ENCODE measurements at places on chromosomes 7 and 10.

GRCh38 chr7:157005456-157006204 is 4.8 kb downstream of the MNX1 start:
- no peak for DNase-seq

GRCh38 chr7:98826811-98827231 is 43.0 kb downstream of the TMEM130 start:
- DNase-seq: peak; percentile 58

DNA sequence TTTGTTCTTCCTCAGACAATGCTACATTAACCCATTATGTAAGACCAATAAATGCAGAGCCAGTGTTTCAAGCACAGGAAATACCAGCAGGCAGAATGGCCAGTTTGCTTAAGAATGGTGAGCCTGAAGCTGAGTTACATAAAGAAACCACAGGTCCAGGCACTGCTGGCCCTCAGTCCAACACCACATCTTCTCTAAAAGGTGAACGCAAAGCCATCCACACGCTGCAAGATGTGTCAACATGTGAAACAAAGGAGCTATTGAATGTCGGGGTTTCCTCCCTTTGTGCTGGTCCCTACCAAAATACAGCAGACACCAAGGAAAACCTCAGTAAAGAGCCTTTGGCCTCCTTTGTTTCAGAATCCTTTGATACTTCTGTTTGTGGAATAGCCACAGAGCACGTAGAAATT is 63.8 kb downstream of the TASOR2 start:
- no peak for DNase-seq

- peak; percentile 68 for DNase-seq
Observed at GRCh38 chr7:151631953-151632749, 112.5 kb upstream of the RHEB start.

DNA sequence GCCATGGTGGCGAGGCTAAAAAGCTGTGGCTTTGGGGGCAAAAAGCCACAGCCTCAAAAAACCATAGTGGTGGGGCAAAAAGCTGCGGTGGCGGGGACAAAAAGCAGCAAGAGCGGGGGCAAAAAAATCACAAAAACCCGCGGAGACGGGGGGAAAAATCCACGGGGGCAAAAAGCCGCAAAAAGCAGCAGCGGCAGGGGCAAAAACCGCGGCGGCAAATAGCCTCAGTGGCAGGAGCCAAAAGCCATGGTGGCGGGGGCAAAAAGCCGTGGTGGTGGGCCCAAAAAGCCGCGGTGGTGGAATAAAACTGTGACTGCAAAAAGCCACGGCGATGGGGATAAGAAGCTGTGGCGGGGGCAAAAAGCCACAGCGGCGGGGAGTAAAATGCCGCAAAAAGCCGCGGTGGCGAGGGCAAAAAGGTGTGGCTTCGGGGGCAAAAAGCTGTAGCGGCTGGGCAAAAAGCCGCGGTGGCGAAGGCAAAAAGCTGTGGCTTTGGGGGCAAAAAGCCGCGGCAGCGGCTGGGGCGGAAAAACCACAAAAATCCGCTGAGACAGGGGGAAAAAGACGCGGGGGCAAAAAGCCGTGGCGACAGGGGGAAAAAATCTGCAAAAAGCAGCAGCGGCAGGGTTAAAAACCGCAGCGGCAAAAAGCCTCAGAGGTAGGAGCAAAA is 526.6 kb downstream of the ZNF33B start:
- DNase-seq: no peak

- no peak for DNase-seq
Observed at GRCh38 chr10:48742891-48743860, 58.5 kb downstream of the WDFY4 start.

DNA sequence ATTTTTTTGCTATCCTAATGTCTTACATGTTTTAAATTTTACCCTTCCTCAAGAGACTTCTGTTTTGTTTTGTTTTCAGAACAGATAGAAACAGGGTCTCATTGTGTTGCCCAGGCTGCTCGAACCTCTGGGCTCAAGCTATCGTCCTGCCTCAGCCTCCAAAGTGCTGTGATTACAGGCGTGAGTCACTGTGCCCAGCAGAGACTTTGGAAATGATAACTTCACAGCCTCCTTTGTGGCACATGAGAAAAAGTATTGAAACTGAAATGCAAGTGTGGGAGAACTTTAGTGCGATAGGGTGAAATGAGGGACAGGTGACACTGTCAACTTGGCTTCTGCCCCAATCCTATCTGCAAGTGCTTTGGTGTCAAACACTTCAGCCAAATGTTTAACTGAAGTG is 21.6 kb downstream of the IRF5 start:
- DNase-seq: no peak

DNA sequence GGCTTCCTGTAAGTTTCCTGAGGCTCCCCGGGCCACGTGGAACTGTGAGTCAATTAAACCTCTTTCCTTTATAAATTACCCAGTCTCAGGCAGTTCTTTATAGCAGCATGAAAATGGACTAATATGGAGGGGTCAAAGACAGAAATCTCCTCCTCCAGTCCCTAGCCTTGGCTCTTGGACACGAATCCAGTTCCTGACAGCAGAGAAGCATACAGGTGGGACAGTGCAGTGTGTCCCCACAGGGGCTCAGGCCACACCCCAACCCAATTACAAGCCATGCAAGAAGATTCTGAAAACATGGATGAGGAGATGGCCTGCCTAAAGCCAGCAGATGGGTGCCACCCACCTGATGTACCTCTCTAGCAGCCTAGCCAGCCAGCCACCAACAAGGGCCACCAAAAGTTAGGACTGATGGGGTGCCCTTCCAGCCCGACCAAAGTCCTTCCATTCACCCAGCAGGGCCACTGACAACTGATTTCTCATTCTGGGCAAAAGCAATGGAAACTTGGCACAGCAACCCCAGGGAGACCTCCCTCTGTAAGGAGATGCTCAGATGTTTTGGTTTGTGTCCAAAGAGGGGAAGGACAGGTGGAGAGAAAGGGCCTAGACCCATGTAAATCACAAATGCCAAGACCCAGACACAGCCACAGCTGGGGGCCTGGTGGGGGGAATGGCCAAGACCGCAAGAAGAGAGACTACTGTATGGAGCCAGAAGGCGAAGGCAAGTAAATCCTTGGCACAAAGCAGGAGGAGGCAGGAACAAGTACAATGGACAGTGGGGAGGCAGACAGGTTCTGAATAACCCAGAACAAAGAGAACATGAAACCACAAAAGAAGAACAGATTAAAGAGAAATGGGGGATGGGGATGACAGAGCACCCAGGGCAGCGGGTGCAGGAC is 13.6 kb downstream of the GPRIN2 start:
- DNase-seq: no peak

- DNase-seq: no peak
Observed at GRCh38 chr7:84462259-84462658, 267.7 kb upstream of the SEMA3A start.

GRCh38 chr7:34189031-34189430 is 283.7 kb downstream of the BMPER start:
- DNase-seq: no peak

GRCh38 chr7:90290244-90291113 is 30.6 kb downstream of the FAM237B start:
- DNase-seq: no peak

GRCh38 chr10:121783782-121784372 is 144.0 kb downstream of the ATE1 start:
- no peak for DNase-seq

DNA sequence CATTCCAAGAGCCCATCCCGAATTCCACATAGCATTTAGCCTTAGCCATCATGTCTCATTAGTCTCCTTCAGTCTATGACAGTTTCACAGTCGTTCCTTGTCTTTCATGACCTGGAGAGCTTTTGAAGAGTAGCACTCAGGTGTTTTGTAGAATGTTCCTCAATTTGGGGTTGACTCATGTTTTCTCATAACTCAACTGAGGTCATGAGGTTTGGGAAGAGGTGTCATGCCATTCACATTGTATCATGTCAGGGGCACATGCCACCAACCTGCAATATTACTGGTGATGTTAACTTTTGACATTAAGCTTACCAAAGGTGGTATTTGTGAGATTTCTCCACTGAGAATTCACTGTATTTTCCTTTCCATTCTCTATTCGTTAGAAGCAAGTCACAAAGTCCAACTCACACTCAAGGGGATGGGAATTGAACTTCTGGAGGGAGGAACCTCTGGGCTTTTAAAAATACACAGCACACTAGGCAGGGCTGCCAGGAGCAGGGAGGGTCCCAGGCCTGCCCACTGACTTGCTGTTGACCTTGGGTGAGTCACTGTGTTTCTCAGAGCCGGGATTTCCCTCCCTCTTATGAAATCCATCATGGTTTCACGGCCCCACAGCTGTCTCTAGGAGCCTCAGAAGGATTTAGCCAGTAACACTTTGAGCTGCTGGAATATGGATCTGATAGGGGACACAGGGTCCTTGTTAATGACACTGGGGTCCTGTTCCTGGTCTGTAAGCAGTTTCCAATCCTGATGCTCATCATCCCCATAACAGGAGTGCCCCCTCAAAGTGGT is 74.4 kb upstream of the TCF7L2 start:
- no peak for DNase-seq

GRCh38 chr7:16912540-16912939 is 30.8 kb upstream of the AGR3 start:
- no peak for DNase-seq

GRCh38 chr10:108014902-108015177 is 850.3 kb upstream of the SORCS1 start:
- no peak for DNase-seq

- DNase-seq: no peak
Observed at GRCh38 chr7:7110706-7111105, 71.6 kb upstream of the C1GALT1 start.

DNA sequence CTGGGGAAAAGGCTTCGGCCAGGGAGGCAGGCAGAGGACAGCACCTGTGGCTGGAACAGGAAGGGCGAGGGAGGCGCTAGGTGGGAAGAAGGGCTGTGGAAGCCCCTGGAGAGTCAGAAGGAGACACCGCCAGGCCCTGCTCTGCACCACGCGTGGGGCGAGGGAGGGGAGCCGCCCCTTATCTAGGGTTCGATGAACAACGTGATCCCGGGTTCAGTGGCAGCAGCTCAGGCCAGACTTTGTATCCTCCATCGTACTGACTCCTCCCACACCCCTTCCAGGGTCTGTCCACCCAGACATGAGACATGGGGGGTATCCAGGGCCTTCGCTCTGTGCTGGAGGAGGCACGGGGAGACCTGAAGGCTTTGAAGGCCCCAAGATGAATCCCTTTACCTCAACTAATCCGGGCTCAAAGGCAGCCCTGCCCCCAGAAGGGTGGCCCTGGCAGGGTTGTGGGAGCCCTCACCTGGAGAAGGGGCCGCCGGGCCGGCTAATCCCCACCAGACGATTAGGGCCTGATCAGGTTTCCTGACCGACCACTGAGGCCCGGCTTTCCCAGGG is 110.8 kb downstream of the PDGFA start:
- no peak for DNase-seq

GRCh38 chr10:75612904-75613684 is 181.7 kb downstream of the LRMDA start:
- no peak for DNase-seq

DNA sequence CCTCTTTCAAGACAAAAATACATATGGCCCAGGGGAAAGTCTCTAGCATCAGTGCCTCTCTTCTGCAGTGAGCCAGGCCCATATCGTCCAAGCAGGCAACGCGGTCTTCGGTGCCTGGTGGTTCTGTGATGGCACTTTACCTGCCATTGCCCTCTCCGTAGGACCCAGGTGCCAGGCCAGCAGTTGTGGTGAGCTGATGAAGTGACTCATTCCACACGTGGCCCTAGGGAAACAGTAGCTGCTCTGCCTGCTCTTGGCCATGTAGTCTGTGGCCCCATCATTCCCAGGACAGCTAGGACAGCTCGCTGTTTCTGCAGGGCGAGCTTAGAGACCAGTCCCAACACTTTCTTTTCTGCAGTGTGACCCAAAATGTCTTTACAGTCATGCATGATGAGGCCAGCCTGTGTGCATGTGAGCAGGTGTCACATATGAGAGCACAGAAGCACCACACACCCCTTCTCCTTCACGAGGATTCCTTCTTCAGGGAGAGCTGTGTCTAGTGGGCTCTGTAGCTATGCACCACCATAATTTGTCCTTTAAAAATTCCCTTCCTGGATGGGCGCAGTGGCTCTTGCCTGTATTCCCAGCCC is 39.0 kb downstream of the SVIL start:
- DNase-seq: no peak

DNA sequence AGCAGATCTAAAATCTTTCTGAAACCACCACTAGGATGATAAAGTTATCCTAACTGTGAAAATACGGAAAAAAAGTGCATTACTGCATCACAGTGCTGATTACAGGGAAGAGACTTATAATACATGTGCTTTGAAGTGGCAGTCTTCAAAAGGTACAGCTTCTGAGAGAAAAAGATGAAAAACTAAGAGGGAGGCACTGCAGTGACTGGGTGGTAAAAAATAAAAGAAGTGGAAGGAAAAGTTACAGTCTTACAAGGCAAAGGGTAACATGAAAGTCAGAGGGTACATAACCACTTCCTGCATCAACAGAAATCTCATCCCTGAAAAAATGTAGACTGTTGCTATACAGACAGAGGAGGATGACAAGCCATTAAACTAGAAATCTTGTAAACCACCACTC is 465.3 kb downstream of the ACTR3B start:
- no peak for DNase-seq

DNA sequence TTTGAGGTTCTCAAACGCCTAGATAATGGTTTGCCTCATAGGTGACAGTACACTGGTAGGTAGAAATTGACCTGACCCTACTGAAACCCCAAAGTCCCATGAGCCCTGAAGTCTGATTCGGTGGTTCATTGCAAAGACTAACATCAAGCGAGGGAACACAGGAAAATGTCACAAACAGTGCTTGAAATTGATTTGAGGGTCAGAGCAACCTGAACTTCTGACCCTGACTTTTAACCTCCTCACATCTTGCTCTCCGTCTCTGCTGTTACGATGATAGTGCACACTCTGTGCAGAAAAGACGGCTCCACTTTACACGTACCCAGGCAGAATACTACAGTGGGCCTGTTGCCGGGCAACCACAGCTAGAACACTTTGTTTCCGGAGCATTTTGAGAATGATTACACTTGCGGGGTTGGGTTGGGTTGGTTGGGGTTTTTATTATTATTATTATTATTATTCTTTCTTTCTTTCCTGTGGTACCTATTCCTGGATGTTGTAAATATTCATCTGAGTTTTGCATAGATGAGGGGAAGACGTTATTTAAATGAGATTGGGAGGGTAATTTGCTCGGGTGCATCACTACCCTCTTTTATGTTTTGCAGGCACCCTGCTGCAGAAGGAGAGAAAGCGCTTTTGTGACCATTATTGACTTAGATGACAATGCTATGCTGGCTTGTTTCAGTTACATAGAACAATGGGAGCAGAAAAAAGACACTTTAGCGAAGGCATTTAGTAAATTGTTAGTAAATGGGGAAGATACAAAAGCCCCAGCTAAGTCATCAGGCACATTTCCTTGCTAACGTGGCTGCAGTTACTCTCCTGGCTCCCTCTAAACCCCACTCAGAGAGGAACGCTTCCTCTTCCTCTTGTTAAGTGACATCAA is 438.1 kb upstream of the NRP1 start:
- peak; percentile 7 for DNase-seq

DNA sequence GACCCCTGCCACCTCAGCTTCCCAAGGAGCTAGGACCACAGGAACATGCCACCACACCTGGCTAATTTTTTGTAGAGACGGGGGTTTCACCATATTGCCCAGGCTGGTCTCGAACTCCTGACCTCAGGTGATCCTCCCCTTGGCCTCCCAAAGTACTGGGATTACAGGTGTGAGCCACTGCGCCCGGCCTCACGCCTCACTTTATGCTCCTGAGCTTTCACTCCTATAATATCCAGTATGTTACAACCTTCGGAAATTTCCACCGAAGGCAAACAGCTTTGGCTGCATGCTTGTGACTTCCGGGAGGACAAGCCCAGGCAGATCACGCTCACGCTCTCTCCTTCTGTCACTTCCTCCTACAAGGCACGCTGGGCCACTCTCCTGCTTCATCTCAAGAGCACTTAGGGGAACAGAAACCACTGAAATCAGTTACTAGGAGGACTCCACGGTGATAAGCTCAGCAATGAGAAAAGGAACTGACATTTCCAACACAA is 4.4 kb upstream of the MAD1L1 start:
- DNase-seq: peak; percentile 30

All from occipital lobe (tissue), 3 donors.